ENCODE measurements at places on chromosomes 5 and 9. TPM values are rescaled to one million over a fixed set of nuclear protein-coding genes. Genes with fewer than 3 reads are reported as not detected.

DNA sequence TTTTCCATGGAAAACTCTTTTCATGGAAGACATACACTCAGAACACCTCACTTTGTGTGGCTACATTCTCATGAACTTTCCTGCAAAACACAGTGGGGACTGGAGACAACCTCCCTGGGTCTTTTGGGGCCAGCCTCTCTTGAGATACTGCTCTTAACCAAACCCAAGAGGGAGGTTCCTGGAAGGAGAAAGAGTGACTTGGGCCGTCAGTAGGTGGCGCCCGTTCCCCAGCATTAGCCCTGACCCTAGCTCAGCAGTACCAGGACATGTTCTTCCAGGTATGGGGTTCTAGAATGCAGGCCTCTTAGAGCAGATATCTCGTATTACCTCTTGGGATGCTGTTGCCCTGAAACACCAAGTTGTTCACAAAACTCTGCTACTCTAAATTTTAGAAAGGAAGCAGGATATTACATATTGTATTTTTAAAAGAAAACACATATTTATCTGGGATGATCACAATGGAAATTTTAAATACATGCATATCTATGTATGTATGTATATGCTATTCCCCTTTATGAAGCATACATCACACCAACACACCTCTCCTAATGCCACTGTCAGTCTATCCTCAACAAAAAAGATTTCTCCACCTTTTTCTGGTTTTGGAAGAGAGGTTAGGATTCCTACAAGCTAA is 15.8 kb upstream of the GLIS3 start:
- H3K4me3 ChIP-seq, result no peak overlapping the region
- no peak for DNase-seq
- H3K4me1 ChIP-seq, result peaks cover 5% of the 10 kb centered on the region
- no peak overlapping the region for H3K27ac ChIP-seq

GRCh38 chr5:100779669-100780375 is 123.3 kb downstream of the ST8SIA4 start:
- H3K4me1 ChIP-seq, result peaks cover 14% of the 10 kb centered on the region
- no peak overlapping the region for H3K27ac ChIP-seq
- H3K36me3 ChIP-seq, result no peaks in the 10 kb centered on the region
- H3K4me3 ChIP-seq, result no peak overlapping the region
- no peak for DNase-seq
- H3K27me3 ChIP-seq, result no peaks in the 10 kb centered on the region

- peaks cover 37% of the 10 kb centered on the region for H3K27me3 ChIP-seq
- no peak within 1 kb of the TSS for H3K27ac ChIP-seq
Measured at GRCh38 chr5:59893429-59894227, at the start of gene PDE4D. TSS of gene PDE4D (minus strand) at chr5:59893726.

- no peak overlapping the region for H3K27ac ChIP-seq
- H3K4me3 ChIP-seq, result no peak overlapping the region
- peaks cover 3% of the 10 kb centered on the region for H3K27me3 ChIP-seq
- H3K36me3 ChIP-seq, result no peaks in the 10 kb centered on the region
- no peaks in the 10 kb centered on the region for H3K4me1 ChIP-seq
Measured at GRCh38 chr9:91818225-91818585, 131.8 kb downstream of the ROR2 start.

- H3K4me1 ChIP-seq, result no peaks in the 10 kb centered on the region
- no peaks in the 10 kb centered on the region for H3K36me3 ChIP-seq
- DNase-seq, result no peak
- no peak overlapping the region for H3K4me3 ChIP-seq
- H3K27ac ChIP-seq, result no peak overlapping the region
Measured at GRCh38 chr5:154163327-154164248, 26.9 kb upstream of the GALNT10 start.

DNA sequence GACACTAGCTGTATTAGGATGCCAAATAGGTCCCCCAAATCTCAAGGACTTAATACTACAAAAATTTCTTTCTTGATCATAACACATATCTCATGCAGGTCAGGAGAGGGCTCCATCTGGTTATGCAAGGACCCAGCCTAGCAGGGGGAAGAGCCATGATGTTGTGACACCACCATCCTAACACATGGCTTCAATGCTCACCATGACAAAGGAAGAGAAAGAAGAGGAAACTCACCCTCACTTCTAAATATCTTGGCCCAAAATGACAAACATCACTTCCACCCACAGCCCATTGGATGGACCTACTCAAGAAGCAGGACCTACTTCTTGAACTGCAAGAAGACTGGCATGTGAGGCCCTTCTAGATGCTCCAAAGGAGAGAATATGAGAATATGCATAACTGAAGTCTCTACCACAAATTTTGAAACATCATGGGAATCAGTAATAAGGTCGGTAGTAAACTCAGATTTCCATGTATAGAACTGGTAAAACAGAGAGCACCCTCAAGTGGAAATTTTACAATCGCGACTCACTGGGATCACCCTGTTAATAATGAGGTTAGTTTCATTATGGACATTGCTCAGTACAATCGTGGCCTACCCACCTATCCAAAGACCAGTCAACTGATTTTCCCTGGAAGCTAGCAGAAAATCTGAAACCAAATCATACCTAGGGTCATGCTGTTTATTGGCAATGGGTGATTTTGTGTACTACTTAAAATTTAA is 308.2 kb downstream of the ACTL7B start:
- H3K4me1 ChIP-seq, result peaks cover 50% of the 10 kb centered on the region
- no peak for DNase-seq
- H3K4me3 ChIP-seq, result no peak overlapping the region
- no peaks in the 10 kb centered on the region for H3K27me3 ChIP-seq
- H3K27ac ChIP-seq, result no peak overlapping the region
- no peaks in the 10 kb centered on the region for H3K36me3 ChIP-seq

DNA sequence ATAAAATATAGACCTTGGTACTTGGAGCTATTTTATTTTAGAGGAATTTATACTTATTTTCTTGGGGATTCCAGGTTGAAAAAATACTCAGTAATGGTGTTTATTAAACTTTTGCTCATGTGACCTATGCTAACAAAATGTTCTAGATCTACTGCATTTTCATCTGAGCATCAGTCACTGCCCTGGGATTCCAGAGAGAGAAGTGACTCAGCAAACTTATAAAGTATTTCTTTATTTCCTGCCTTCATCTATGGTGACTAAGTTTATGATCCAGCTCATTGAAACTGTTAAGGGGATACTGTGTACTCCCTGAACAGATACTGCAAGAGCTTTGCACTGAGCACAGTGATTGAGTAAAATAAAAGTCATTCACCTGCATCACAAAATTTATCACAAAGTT is 298.5 kb upstream of the CDH18 start:
- peak; percentile 23 for DNase-seq
- no peaks in the 10 kb centered on the region for H3K36me3 ChIP-seq
- H3K4me1 ChIP-seq, result no peaks in the 10 kb centered on the region
- H3K27me3 ChIP-seq, result no peaks in the 10 kb centered on the region
- H3K4me3 ChIP-seq, result no peak overlapping the region
- H3K27ac ChIP-seq, result no peak overlapping the region

GRCh38 chr5:139340051-139340450 is 1.6 kb upstream of the PAIP2 start:
- no peaks in the 10 kb centered on the region for H3K27me3 ChIP-seq
- H3K4me3 ChIP-seq, result no peak overlapping the region
- no peak overlapping the region for H3K27ac ChIP-seq
- H3K36me3 ChIP-seq, result no peaks in the 10 kb centered on the region
- no peak for DNase-seq
- peaks cover 13% of the 10 kb centered on the region for H3K4me1 ChIP-seq

DNA sequence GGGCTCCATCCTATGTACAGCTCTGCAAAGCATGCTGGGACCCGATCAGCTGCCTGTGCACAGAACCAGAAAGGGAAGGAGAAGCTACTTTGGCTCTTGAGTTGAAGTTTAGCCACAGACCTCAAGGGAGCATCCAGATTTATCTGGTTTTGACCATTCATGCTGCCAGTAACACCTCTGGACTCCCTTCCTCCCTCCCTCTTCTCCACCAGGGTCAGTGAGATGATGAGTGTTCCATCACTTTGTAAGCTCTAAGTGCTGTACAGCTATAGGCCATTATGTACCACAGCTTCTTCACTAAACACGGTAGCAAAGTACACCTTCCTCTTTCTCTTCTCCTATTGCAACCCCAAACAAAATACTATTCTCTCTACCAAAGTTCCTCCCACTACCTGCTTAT is 77.9 kb downstream of the GLIS3 start:
- H3K27me3 ChIP-seq, result no peaks in the 10 kb centered on the region
- H3K4me1 ChIP-seq, result no peaks in the 10 kb centered on the region
- no peak overlapping the region for H3K4me3 ChIP-seq
- no peaks in the 10 kb centered on the region for H3K36me3 ChIP-seq
- no peak for DNase-seq
- H3K27ac ChIP-seq, result no peak overlapping the region

DNA sequence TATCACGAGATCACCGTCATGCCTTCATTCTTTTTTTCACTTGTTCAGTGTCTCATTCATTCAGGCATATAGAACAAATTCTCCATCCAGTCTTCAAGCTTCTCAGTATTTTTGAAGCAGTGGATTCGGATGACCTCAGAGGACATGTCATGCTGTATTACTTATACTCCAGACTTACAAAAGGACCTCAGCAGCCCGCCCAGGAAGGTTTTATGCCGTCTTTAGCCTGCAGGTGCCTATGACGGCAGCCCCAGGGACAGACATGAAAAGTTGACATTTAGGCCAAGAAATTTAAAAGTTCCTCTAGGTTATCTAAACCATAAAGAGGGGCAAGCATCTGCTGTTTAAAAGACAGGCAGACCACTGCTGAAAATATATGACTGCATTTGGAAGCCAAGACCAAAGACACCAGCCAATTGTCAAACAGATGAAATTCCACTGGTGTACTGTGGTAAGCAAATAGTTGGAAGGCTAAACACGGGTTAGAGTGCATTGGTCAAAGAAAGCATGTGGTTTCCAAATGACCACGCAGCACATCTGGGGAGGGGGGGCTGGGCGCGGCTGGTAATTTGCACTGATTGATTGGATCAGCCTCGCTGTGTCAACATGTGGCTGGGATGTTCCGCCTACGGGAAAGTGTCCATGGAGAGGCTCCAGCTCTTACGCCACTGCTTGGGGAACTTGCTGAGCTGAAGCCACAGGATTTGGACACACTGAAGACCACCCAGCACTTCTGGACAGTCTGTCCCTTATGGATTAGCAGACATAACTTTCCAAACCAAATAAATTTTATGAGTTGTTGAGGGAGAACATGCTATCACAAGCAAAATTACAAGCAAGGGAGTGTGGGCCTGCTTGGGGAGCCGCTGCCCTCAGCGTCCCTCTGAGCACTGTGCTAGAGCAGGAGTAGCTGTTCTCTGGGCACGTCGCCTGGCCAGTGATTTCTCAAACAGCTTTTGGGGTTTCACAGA is 173.6 kb downstream of the FANCC start:
- H3K27ac ChIP-seq, result no peak overlapping the region
- peaks cover 13% of the 10 kb centered on the region for H3K4me1 ChIP-seq
- H3K36me3 ChIP-seq, result no peaks in the 10 kb centered on the region
- no peak for DNase-seq
- H3K4me3 ChIP-seq, result no peak overlapping the region
- H3K27me3 ChIP-seq, result no peaks in the 10 kb centered on the region

DNA sequence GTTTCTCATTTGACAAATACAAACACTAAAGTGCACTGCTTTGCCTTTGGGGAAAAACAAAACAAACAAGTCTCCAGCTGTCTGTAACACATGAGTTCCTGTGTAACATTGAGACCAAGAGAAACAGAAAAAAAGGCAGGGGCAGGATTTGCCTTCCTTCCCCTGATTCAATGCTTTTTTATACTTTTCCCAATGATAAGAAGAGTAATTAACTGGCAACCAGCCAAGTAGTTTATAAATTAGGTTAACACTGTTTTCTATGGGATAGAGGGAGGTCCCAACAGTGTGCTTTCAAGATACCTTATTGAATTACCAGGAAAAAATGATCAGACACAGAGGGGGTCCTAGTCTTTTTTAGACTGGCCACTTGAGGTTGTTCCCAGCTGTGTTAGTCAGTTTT is 346.8 kb downstream of the TRIM36 start:
- H3K27ac ChIP-seq, result no peak overlapping the region
- no peak for DNase-seq

GRCh38 chr5:92909602-92909962 is 671.4 kb downstream of the NR2F1-AS1 start:
- no peak overlapping the region for H3K4me3 ChIP-seq
- H3K36me3 ChIP-seq, result no peaks in the 10 kb centered on the region
- H3K4me1 ChIP-seq, result no peaks in the 10 kb centered on the region
- no peaks in the 10 kb centered on the region for H3K27me3 ChIP-seq
- H3K27ac ChIP-seq, result no peak overlapping the region

- no peak overlapping the region for H3K4me3 ChIP-seq
- H3K4me1 ChIP-seq, result peaks cover 4% of the 10 kb centered on the region
- H3K36me3 ChIP-seq, result no peaks in the 10 kb centered on the region
- no peak for DNase-seq
Measured at GRCh38 chr5:135881244-135881643, 14.4 kb downstream of the IL9 start.

DNA sequence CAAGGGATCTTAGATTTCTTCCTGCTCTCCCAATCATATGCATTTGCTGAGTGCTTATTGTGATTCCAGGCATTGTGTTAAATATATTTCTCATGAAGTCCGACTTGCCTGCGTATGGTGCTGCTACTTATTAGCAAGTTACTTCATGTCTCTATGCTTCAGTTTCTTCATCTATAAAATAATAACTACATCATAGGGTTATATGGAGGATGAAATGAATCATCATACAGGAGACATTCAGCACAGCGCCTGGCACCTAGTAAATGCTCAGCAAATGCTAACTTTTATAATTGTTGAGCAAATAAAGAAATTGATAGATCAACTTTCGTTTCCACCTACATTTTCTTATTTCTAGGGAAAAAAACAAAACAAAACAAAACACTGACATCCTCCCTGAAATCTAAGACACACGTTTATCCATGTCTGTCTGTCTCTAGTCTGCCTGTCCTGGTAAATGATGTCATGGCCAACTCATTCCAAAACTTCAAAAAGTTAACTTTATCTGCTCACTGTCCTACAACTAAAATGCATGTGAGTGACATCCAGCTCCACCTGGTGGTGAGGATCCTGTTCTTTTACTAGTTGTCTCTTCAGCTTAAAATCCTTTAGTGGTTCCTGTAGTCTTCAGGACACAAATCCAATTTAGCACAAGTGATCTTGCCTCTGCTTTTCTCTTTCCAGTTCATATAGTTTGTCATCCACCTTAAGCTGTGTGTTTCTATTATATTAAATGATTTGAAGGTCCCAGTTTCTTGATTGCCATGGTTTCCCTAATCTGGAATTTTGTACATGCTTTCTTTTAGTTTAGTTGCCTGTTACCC is 27.7 kb downstream of the PPP3R2 start:
- no peaks in the 10 kb centered on the region for H3K27me3 ChIP-seq
- no peak overlapping the region for H3K4me3 ChIP-seq
- DNase-seq, result no peak

DNA sequence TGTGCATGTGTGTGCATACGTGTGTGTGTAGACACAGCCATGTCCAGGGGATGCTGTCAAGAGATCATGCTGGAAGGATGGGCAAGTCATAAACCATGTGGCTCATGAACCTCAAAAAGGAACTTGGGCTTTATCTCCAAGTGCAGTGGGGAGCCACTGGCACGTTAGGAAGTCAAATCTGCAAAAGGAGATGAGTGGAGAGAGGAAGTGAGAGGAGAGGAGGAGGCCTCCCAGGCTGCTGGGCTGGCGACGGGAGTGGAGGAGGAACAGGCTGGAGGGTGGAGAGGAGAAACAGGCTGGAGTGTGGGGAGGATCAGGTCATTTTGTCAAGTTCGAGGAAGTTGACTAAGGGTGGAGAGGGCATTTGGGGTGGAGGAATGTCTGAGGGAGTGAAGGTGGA is 29.2 kb upstream of the TIFAB start:
- no peak for DNase-seq
- H3K36me3 ChIP-seq, result no peaks in the 10 kb centered on the region
- H3K4me3 ChIP-seq, result no peak overlapping the region
- no peak overlapping the region for H3K27ac ChIP-seq
- no peaks in the 10 kb centered on the region for H3K27me3 ChIP-seq

Gene CTNND2
- polyA plus RNA-seq, result not detected

Gene PITX1
- polyA plus RNA-seq, result 2.3 TPM

Gene UNC13B
- 10.9 TPM for polyA plus RNA-seq

Gene CORO2A
- 31.7 TPM for polyA plus RNA-seq

Gene SEC24A
- 19.2 TPM for polyA plus RNA-seq

Gene TTLL11
- polyA plus RNA-seq, result 8.0 TPM

Gene IFNA10
- polyA plus RNA-seq, result not detected
